HAP-1 (cell line): ENCODE measurements at places on chromosomes 12 and 14.

GRCh38 chr12:55499810-55500252 is 7.7 kb downstream of the OR6C68 start:
- DNase-seq: no peak

GRCh38 chr12:123936956-123937706 is 35.5 kb downstream of the CCDC92 start:
- no peak for DNase-seq

GRCh38 chr14:91839749-91840148 is 27.6 kb downstream of the TC2N start:
- no peak for DNase-seq

GRCh38 chr14:91317381-91318308 is 73.1 kb upstream of the GPR68 start:
- DNase-seq: no peak

DNA sequence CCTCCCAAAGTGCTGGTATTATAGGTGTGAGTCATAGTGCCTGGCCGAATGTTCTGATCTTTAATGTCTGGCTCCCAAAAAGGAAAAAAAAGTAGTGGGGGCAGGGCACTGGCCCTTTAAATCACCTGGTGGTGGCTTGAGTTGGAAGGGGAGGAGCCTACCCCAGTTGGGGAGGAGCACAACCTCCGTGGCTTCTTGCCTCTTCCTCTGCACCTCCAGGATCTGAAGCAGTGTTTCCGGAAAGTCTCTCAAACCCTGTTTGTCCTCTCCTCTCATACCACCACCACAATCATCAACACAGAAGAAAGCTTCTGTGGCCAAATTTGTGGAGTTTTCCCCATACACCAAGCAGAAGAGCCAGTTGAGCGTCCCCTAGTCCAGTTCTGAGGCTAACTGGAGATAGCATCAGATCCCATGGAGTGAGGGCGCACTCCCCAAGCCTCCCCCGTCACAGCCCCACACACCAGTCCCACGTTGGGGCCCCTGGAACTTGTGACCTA is 24.3 kb upstream of the RCOR1 start:
- DNase-seq: no peak

GRCh38 chr12:4160314-4161040 is 113.1 kb upstream of the CCND2 start:
- DNase-seq: no peak

GRCh38 chr12:47782372-47782770 is 9.3 kb downstream of the SLC48A1 start:
- DNase-seq: no peak

DNA sequence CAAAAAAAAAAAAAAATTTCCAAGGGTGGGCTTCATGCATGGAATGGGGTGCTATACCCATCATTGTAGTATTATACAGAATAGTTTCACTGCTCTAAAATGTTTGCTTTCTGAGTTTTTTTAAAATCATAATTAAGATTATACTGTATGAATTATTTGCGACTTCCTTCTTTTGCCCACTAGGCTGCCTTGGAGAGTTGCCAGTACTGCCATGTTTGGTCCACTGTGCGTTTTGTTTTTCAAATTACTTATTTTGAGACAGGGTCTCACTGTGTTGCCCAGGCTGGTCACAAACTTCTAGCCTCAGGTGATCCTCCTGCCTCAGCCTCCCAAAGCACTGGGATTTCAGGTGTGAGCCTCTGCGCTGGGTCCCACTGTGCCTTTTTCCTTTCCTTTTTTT is 19.9 kb downstream of the PLBD2 start:
- DNase-seq: no peak

GRCh38 chr14:95527387-95528002 is 7.4 kb upstream of the GLRX5 start:
- DNase-seq: peak; percentile 49

- no peak for DNase-seq
These were observed 28.7 kb downstream of the CRACR2A start for GRCh38 chr12:3723916-3724805.

DNA sequence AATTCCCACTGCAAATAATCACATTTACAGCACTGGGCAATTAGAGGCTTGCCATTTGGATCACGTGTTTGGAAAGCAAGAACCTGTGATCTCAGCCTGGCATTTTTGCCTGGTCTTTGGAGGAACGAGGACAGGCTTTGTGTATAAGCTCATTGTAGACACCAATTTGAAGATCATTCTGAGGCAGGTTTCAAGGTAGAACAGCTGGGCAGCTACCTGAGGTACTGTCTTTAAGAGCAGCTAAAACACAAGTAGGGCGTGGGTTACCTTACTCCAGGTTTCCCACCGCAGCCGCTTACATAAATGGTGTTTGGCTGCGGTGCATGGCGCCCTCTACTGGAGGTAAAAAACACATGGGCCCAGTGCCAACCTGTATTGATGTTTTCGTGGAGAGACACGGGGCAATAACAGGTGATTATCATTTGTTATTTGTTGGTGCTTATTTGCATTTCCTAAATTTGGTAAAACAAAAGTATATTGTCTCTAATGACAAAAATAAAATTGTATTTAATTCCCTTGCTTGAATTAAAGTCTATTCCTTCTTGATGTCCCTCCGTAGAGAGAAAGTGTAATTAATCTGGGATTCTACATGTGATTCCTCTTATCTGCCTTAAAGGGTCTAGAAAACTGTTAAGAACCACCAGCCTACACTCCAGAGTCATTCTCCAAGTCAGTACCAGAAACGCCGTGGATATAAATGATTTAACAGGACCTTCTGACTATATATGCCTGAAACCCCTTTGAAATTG is 69.7 kb downstream of the SVOP start:
- DNase-seq: peak; percentile 48

DNA sequence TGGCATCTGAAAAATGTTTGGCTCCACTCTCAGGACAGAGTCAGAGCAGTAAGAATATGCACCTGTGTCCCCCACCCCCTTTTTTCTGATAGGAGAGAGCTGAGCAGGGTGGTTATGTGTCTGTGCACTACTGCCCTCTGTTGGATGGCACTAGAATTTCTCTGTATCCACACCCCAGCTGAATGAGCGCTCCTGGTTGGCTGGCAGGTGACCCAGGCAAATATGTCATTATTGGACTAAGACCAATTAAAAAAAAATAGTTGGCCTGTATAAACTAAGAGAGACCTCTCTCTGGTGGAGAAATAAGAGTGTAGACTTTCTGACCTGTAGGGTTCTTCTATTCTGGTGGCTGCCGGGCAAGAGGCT is 107.0 kb downstream of the PTCSC3 start:
- DNase-seq: peak; percentile 65
